H7 (cell line): ENCODE measurements at places on chromosomes 11 and 22.

- no peak for DNase-seq
Observed at GRCh38 chr11:36825251-36825650, 227.2 kb upstream of the RAG2 start.

GRCh38 chr22:47203554-47203991, 441.1 kb downstream of the TBC1D22A start:
- DNase-seq: no peak

GRCh38 chr11:96424693-96425092, 34.9 kb downstream of the JRKL start:
- DNase-seq: no peak

GRCh38 chr11:119726150-119726553, 2.8 kb downstream of the NECTIN1 start:
- no peak for DNase-seq

- DNase-seq: no peak
Observed at GRCh38 chr22:28911304-28911690, 27.9 kb downstream of the ZNRF3 start.

- DNase-seq: peak; percentile 74
Observed at GRCh38 chr11:128689948-128690664, 3.8 kb upstream of the FLI1 start.

DNA sequence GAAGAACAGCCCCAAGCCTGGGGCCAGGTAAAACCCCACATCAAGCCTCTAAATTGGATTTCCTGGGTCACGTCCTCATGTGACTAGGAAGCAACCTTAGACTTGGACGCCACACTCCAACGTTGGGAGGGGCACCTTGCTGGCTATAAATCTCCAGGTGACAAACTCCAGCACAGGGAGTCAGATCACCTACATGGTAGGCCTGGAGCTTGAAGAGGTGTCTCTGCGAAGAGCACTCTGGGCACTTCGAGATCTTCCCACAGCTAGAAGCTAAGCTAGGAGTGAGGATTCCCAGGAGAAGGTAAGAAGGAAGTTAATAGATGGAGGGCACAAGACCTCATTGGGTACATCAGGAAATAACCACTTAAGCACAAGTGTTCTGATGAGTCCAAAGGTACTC, 77.1 kb upstream of the GNAZ start:
- no peak for DNase-seq

GRCh38 chr11:129018991-129019390, 76.3 kb upstream of the TP53AIP1 start:
- no peak for DNase-seq

- DNase-seq: no peak
Observed at GRCh38 chr11:98828986-98829708, 191.6 kb upstream of the CNTN5 start.

- DNase-seq: no peak
Observed at GRCh38 chr11:4637662-4638047, 378 bp downstream of the OR51D1 start.

GRCh38 chr11:889687-890475, 20.7 kb downstream of the CHID1 start:
- DNase-seq: peak; percentile 87

- DNase-seq: no peak
Observed at GRCh38 chr11:21806947-21807346, 385.9 kb upstream of the ANO5 start.

GRCh38 chr11:10678101-10678500, 15.5 kb downstream of the IRAG1 start:
- no peak for DNase-seq

GRCh38 chr11:115317277-115318185, 186.7 kb downstream of the CADM1 start:
- DNase-seq: no peak

- no peak for DNase-seq
Observed at GRCh38 chr22:24826710-24827285, 20.8 kb downstream of the SGSM1 start.

DNA sequence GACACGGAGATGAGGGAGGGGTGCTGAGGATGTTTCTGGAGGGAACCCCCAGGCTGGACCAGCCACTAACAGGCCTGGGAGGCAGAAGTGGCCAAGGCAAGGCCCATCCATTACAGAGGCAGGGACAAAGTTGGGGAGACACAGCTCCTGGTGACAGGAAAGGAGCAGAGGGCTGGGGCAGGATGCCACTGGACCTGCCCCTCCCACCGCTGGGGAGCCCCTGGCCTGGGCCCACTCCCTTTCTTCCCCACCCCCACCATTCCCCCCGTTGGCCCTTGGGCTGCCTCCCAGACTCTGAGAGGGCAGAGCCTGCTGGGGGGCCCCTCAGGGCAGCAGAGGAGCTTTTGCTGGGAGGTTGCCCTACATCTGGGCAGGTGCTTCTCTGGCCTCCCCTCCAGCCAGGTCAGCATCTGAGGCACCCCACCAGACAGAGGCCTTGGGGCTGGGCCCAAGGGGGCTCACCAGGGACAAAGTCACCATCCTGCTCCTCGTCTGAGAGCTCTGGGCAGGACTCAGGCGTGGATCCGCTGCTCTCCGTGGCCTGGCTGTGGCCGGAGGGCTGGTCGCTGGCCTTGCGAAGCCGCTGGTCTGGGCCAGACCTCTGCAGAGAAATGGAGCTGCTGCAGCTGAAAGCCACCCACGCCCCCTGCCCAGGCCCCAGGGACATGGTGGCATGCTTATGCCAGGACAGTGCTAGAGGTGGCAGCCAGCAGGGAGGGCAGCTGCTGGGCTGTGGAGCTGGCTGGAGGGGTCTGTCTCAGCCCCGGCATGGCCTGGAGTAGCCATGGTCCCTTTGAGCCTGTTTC, 33.1 kb upstream of the CARS1 start:
- peak; percentile 45 for DNase-seq

- DNase-seq: no peak
Observed at GRCh38 chr11:31943056-31943780, 132.1 kb upstream of the PAX6 start.

GRCh38 chr11:105718641-105719040, 108.8 kb downstream of the GRIA4 start:
- DNase-seq: no peak

GRCh38 chr22:19419464-19420178, 11.9 kb downstream of the HIRA start:
- DNase-seq: no peak

DNA sequence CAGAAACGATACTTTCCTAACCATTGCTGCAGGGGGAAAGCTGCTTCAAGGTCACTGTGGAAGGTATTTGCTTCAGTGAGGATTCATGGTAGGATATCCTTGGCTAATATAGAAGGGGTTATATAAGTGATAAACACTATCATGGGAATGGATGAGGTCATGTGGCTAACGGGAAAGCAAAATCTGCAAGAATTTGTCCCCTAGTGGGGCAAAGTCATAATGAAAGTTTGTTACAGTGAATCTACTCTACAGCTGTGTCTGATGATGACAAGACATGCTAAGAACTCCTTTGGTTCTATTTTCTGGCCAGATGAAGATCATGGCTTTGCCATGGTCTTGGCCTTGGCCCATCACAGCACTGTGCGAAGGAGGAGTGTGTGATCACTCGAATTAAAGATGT, 13.8 kb downstream of the MMP20 start:
- DNase-seq: no peak

GRCh38 chr11:33257897-33258630, 883 bp downstream of the HIPK3 start:
- DNase-seq: peak; percentile 89

GRCh38 chr11:2847561-2847960, 38.0 kb downstream of the CDKN1C start:
- DNase-seq: no peak

DNA sequence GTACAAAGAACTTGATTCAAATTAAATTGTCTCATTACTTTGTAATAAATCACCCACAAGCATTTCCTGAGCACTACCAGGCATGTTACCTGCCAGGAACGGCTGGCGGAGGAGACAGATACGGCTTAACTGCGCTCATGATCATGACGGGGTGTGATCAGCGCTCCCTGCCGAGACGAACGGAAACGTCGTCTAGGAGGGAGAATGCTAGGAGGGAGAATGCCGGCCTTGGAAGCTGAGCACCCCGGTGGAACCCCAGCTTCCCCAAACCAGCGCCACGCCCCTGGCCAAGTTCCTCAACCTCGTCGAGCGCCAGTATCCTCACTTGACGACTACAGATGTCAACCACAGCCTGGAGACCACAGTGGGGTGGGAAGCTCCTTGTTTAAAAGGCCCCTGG, 272.8 kb downstream of the CTTN start:
- DNase-seq: peak; percentile 87

DNA sequence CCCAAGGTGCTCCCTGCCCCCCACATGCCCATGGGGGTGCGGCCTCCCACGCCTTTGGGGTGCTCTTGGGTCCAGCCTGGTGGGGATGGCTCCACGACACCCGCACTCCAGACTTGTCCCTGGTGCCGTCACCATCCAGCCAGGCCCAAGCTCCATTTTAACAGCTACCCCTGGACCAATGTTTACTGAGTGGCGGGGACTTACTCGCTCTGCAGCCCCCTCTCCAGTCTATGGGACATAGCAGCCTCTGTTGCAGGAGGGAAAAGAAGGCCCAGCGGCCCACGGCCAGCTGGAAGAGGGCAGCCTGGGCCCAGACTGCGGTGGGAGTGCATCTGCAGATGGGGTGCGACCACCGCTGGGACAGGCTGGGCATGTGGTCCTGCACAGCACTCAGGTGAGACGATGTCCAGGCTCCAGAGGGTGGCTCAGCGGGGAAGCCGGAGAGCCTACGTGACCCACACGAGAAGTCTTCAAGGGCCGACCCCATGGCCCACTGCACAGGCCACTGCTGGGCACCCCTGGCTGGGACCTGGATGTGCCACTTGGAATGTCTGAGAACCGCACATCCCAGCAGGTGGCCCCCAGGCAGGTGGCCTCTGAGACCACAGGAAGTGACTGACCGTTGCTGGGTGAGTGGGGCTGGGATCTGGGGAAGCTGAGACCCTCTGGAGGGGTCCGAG, 18.1 kb downstream of the IL17REL start:
- DNase-seq: peak; percentile 49

DNA sequence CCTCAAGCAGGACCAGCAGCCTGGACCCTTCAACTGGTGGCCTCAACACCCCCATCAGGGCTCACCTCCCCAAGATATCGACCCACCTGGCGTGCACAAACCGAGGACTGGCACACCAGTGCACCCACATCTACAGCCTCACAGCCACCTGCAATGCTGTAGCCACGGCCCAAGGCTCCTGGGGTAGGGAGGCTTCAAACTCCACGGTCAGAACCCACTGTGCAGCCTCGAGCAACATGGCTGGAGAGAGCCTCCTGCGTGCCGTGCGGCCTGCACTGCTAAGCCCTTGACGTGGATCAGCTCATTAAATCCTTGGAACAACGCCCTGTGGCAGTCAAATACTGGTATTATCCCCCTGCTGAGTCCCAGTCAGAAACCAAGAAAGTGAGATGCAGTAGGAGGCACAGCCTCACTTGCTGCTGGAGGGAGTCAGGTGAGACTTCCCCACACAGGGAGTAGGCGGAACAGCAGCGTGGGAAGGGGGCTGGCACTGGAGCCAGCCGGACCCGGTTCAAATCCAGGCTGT, 4.6 kb downstream of the CARD10 start:
- peak; percentile 26 for DNase-seq

- peak; percentile 4 for DNase-seq
Observed at GRCh38 chr22:23190526-23190925, 10.2 kb downstream of the BCR start.
